Spinal cord (tissue), 10 donors: ENCODE measurements at places on chromosomes 7 and 10. TPM values are rescaled to one million over a fixed set of nuclear protein-coding genes. Genes with fewer than 3 reads are reported as not detected.

Gene TMEM140
- total RNA-seq: 3.0 TPM

Gene TMEM209
- total RNA-seq: 17.2 TPM

Gene FAM131B
- total RNA-seq: 26.7 TPM

Gene SSBP1
- total RNA-seq: 86.5 TPM
